ENCODE measurements at places on chromosomes 13 and 19.

DNA sequence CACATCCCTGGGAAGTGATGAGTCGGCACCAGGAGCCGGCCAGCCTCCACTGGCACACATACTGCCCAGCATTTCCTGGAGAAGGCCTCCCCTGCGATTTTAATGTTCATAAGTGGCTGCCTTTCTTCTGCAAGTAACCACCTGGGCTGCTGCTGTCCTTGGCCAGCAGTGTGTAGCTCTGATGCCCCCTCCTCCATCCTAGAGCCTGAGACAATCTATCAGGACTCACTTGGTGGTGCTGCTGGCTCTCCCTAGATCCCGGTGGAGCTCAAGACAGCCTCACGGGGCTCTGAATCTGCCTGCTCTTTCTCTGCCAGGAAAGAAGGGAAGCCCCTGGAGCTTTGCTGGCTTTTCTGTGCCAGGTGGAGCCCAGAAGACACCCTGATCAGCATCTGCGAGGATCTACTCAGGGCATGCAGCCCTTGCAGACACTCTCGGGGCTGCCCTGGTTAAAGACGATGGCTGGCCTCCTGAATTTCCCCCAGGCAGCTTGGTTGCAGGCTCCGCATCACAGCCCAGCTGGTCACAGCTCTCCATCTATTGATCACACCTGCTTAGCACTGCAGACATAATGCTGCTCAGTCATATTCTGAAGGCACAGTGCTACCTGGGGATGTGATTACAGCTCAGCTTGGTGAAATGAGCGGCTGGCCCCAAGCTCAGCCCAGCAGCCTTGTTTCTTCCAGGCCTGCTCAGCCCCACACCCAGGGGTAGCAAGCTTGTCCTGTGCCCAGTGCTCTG lies 122.3 kb downstream of the ZDHHC20 start:
- no peak for DNase-seq

- DNase-seq, result no peak
Observed at GRCh38 chr13:113475911-113476310, 14.6 kb downstream of the DCUN1D2 start.

- peak; percentile 58 for DNase-seq
Observed at GRCh38 chr19:49243129-49243528, 81.9 kb downstream of the SLC6A16 start.

DNA sequence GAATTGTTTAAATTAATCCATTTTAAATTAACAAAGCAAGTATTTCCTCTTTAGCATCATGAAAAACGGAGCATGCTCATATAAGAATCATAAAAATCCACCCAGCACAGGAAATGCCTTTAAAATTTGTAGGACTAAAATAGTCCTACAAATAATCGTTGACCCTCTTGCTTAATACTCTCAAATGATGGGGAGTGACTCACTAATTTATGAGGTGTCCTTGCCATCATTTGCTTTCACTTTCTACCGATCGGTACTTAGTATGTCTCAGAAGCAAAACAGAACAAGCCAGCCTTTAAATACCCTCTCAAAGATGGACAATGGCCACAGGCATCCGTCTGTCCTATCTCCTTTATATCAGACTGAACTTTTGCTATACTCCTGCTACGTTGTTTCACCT lies 97.2 kb downstream of the SUCLA2 start:
- DNase-seq, result no peak

- no peak for DNase-seq
Observed at GRCh38 chr19:39053276-39054090, 21.1 kb upstream of the FBXO27 start.

- DNase-seq, result no peak
Observed at GRCh38 chr13:40178130-40178529, 488.3 kb downstream of the FOXO1 start.

DNA sequence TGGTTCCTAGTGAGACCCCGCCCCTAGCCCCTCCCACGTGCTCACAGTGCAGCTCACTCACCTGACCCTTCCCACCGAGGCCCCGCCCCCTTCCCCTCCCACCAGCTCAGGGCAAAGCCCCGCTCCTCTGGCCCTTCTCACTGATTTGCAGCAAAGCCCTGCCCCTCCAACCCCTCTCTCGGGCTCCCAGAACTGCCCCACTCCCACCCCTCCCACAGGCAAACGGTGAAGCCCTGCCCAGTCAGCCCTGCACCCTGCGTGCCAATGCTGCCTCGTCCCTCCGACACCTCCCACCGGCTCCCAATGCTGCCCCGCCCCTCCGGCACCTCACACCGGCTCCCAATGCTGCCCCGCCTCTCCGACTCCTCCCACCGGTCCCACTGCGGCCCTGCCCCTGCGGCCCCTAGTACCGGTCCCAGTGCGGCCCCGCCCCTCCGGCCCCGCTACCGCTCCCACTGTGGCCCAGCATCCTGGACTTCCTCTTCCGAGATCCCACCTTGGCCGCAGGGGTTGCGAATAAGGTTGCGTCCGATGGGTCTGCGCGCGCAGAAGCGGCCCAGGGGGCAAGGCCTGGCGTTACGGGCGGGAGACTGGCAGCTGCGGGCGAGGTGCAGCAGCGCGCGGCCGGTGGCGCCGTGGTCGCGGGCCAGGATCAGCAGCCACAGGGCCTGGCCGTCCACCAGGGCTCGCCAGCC lies 834 bp downstream of the FBXO27 start:
- peak; percentile 99 for DNase-seq

DNA sequence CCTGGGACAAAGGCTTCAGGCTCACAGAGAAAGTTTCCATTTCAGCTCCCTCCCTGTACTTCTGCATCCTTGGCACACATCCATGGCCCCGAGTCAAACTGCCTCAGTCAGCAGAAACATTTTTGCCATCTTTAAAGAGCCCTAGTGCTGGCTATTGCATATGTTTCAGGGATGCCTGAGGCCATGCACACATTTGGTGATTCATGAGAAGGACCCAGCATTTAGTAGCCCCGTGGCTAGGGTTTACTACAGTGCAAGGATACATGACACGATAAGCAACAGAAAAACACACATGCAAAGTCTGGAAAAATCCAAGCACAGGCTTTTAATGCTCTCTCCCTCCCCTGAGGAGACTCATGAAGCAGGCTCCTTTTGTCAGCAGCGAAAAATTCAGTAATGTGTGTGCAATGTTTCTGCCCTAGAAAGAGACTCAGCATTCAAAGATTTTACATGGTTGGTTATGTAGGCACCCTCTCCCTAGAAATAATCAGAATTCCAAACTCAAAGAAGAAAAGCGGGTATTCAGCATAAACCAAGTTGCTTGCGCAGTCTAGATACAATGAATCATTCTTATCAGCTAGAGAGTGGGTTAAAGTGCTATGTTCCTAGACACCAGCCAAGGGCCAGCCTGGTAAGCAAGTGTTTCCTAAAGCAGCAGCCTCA lies 17.6 kb downstream of the ACOD1 start:
- no peak for DNase-seq
